Hepatic stellate cell (primary cell): ENCODE measurements at places on chromosomes 5 and 9.

DNA sequence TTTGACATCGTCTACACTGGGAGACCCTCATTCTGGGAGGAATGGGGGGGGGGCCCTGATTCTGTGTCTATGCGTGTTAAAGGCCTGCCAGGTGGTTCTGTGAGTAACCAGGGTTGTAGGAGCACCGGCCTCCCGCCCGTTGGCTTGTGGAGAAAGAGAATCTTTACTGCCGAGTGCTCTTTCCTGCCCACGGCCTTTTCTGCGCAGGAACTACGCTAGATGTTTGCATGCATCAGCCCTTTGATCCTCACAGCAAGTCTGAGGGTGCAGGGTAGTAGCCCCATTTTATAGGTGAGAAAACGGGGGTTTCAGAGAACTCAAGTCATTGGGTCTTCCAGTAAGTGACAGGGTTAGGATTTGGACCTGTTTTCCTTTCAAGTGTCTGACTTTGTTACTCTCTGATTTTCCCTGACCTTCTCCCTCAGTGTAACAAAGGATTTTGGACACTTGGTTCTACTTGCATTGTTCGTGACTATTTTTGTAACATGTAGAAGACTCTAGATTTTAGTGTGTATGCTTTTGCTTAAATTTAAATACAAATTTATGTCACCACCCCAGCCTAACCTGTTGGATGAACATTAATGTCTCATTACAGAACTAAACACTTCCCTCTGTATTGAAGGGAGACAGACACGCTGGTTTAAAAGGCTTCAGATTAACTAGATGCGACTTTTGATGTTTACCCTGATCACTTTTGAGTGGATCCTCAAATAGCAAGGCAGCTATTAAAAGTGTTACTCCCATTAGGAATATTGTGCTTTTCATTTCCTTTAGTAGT is 22.0 kb downstream of the MAST4 start:
- no peak for DNase-seq

GRCh38 chr9:118362123-118362522 is 657.9 kb downstream of the TLR4 start:
- DNase-seq, result no peak

- no peak for DNase-seq
Observed at GRCh38 chr5:116766470-116766947, 191.9 kb upstream of the SEMA6A start.

DNA sequence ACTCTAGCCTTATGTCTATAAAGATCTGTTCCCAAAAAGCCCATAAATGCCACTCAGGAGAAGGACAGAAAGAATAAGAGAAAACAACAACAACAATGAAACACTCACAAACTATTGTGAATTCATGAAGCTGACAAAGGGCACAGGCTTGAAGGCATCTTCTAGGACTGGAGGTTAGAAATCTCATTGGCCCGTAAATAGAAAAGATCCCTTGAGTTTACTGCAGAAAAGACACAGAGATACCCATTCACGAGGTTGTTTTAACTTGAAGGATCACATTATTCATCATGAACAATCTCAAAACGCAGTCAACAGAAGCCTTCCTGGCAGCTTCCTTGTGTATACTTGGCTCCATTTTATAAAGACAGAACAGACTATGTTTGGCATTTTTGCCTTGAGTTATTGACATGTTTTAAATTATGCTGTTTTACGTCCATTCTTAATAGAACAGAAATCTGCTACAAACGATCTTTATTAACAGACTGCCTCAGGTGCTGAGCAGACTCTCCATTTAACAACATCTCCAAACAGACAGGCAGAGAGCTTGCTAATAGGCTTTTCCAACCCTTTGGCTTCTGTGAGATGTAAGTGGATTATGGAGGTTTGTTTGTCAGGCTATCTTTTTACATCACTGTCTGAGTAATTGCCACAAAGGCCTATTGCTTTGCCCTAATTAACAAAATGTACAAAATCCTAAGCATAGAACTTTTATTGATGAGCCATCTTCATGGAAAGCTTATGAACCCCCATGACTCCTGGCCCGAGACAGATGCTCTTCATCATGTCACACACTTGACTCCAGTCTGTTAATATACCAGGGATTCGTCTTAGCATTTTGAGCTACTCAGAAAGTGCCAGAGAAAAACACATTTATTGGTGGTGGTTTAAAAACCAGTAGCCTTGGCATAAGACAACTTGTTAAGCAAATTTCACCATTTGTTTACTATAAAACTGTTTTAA is 735.3 kb upstream of the ZNF608 start:
- no peak for DNase-seq

GRCh38 chr5:94353605-94354004 is 264.8 kb downstream of the KIAA0825 start:
- no peak for DNase-seq

GRCh38 chr9:35714123-35714522 is 17.9 kb downstream of the TLN1 start:
- DNase-seq, result no peak

DNA sequence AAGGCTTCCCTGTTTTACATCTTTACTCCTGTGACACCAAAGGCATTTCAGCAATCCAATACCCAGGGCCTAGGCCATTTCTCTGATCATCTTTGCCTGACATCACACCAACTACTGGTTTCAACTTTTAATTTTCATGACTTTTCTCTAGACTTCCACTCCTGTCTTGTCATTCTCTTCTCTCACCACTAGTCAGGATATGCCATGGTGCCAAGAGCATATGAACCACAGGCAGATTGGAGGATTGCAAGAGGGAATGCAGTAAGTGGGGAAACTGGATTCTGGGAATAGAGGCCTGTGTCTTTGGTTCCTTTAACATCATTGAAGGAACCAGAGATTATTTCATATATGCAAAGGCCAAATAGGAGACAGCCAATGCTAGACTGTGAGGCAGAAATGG is 69.3 kb downstream of the ANKRD31 start:
- DNase-seq, result no peak

DNA sequence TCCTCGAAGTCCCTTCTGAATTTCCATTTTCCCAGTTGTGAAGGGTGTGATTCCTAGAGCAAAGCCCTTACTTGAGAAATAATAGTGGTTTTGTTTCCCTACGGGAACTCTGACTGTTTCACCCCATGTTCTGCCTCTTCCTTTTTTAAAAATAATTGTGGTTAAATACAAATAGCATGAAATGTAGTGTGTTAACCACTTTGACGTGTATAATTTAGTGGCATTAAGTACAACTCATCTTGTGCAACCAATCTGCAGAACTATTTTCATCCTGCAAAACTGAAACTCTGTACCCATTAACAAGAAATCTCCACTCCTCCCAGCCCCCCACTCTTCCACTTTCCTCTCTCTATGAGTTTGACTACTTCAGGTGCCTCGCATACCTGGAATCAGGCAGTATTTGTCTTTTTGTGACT is 35.6 kb upstream of the HAND1 start:
- DNase-seq, result no peak
